Stimulated activated CD8-positive, alpha-beta memory T cell treated with anti-CD3 and anti-CD28 coated beads, Interleukin-7, amount 100 ng/mL, for 48 hours (primary cell): ENCODE measurements at places on chromosomes 4 and X.

- DNase-seq = no peak
These were observed at the start of gene KLKB1 for GRCh38 chr4:186227221-186227620. Gene KLKB1 (plus strand): TSS chr4:186227507. CDS start chr4:186228196, 689 bp downstream.

GRCh38 chrX:48475296-48475695 lies 703 bp upstream of the FTSJ1 start:
- no peak for DNase-seq

GRCh38 chr4:121789960-121790829 lies 10.9 kb upstream of the EXOSC9 start:
- no peak for DNase-seq

DNA sequence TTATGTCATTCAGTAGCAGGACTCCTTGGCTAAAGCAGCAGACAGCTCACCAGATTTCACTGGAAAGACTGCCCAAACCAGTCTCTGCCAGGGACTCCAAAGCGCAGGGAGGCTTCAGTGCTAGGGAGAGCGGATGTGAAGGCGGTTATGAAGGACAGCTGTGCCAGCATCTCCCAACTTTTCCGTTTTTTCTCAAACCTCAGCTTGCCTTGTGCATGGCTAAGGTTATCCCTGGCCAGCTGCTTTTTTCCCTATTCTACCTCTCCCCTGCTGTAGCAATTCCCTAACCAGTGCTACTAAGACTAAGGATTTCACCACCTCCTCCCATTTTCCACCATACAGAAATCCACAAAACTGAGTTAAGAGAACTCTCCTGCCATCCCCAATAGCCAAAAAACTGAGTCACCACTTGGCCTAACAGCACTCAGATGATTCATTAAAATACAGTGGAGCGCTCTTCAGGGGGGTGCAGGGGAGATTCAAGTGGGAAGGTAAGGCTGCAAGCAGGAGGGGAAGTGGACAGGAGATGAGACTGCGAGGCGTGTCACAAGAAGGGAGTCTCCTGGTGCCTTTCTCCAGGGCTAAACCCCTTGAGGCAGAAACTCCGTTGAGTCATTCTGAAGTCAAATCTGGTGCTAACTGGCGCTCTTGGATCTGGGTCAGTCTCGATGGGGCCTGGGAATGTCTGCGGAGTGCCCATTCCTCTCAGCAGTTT lies 90.7 kb downstream of the PALLD start:
- no peak for DNase-seq

- DNase-seq = no peak
These were observed 51.5 kb downstream of the STARD8 start for GRCh38 chrX:68698942-68699341.

- no peak for DNase-seq
These were observed 316.0 kb downstream of the TRIML1 start for GRCh38 chr4:188455062-188455752.
